Astrocyte (in vitro differentiated cells and primary cell): ENCODE measurements at places on chromosomes 16 and 17. TPM values are rescaled to one million over a fixed set of nuclear protein-coding genes. Genes with fewer than 3 reads are reported as not detected.

The NFAT5 gene
- total RNA-seq, result 79.1 and 96.2 TPM in 2 replicates

DNA sequence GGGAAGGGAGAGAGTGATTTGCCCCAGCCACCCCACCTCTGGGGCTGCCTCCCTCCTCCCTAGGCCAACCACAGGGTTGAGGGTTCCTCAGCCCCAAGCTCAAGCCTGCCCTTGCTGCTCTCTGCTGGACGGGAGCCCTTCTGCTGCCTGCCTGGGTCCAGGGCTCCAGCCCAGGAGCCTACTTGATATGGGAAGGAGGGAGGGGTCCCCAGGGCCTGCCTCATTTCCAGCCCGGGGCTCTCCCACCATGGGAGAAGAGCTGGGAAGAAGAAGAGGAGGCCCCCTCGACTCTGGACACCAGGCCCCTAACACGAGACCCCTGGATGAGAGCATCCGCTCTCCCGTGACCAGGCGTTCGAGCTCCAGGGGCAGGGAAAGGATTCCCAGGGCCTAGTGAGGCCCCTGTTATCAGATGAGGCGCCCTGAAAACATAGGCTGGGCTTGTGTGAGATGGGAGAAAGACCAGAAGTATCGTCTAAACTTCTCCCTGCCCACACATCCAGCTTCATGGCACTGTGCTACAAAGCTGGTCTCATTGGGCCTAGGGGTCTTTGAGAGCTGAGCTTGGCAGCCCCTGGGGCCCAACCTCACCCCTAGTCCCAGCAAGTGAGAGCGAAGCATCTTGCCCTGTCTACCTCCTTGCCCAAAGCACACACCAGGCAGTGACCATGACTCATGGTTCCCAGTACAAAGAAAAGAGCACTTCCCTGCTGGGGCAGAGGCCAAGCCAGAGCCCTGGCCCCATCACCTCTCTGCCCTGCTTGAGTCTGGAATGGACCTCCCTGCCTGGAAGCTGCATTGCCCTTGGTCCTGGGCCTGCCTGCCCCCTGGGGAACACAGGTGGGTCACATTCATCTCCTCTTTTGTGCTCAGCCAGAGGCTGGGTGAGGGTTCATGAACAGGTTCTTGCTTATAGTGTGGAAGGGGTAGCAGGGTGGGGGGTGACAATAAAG is 987 bp downstream of the SLC16A5 start:
- H3K4me3 ChIP-seq, result no peak overlapping the region
- H3K4me1 ChIP-seq, result peaks cover 26% of the 10 kb centered on the region
- no peak overlapping the region for H3K27ac ChIP-seq
- H3K27me3 ChIP-seq, result no peaks in the 10 kb centered on the region
- no peaks in the 10 kb centered on the region for H3K36me3 ChIP-seq

The SCIMP gene
- total RNA-seq, result not detected in 2 replicates

GRCh38 chr16:58440131-58440530 is 47.9 kb downstream of the GINS3 start:
- H3K36me3 ChIP-seq, result no peaks in the 10 kb centered on the region
- DNase-seq, result no peak
- peaks cover 9% of the 10 kb centered on the region for H3K27me3 ChIP-seq
- H3K27ac ChIP-seq, result no peak overlapping the region
- no peaks in the 10 kb centered on the region for H3K4me1 ChIP-seq

GRCh38 chr17:17144916-17145665 is 61.0 kb downstream of the PLD6 start:
- peaks cover 17% of the 10 kb centered on the region for H3K4me1 ChIP-seq
- no peaks in the 10 kb centered on the region for H3K27me3 ChIP-seq
- no peak for DNase-seq
- no peak overlapping the region for H3K4me3 ChIP-seq

GRCh38 chr17:12229335-12229734 is 208.7 kb downstream of the MAP2K4 start:
- H3K36me3 ChIP-seq, result no peaks in the 10 kb centered on the region
- DNase-seq, result no peak
- no peaks in the 10 kb centered on the region for H3K27me3 ChIP-seq
- no peak overlapping the region for H3K4me3 ChIP-seq
- H3K4me1 ChIP-seq, result no peaks in the 10 kb centered on the region
- H3K27ac ChIP-seq, result no peak overlapping the region

DNA sequence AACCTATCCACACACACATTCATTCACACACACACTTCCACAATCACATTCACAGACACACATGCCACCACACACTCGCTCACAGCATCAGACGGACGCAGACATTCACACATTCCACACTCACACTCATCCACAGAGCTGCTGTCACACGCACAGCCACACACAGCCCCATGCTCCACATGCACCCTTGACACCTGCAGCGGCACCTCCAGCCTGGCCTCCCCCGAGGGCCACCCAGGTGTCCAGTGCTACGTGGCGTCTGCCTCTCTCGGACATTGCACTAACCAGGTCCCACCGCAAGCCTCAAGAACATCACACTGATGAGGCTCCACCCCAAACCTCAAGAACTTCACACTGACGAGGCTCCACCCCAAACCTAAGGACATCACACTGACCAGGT is 155.2 kb downstream of the RBFOX3 start:
- H3K4me3 ChIP-seq, result no peak overlapping the region
- no peak overlapping the region for H3K27ac ChIP-seq
- no peaks in the 10 kb centered on the region for H3K36me3 ChIP-seq
- H3K4me1 ChIP-seq, result no peaks in the 10 kb centered on the region

- peak; percentile 64 for DNase-seq
- peaks cover 42% of the 10 kb centered on the region for H3K4me1 ChIP-seq
- peak within 1 kb of the TSS; percentile 89 for H3K4me3 ChIP-seq
- peak within 1 kb of the TSS; percentile 99 for H3K27ac ChIP-seq
- H3K36me3 ChIP-seq, result no peaks in the 10 kb centered on the region
These were observed at the start of gene TUBB3 for GRCh38 chr16:89922884-89923639. TSS of gene TUBB3 (plus strand) at chr16:89923342. CDS start at chr16:89923402, 60 bp downstream.

The DEXI gene
- total RNA-seq, result 39.8 and 46.6 TPM in 2 replicates

The NKIRAS2 gene
- total RNA-seq, result 60.5 and 66.0 TPM in 2 replicates
